NCI-H774 (cell line): ENCODE measurements at places on chromosomes 4 and X.

GRCh38 chrX:48960291-48960690, 2.9 kb upstream of the OTUD5 start:
- DNase-seq, result no peak

DNA sequence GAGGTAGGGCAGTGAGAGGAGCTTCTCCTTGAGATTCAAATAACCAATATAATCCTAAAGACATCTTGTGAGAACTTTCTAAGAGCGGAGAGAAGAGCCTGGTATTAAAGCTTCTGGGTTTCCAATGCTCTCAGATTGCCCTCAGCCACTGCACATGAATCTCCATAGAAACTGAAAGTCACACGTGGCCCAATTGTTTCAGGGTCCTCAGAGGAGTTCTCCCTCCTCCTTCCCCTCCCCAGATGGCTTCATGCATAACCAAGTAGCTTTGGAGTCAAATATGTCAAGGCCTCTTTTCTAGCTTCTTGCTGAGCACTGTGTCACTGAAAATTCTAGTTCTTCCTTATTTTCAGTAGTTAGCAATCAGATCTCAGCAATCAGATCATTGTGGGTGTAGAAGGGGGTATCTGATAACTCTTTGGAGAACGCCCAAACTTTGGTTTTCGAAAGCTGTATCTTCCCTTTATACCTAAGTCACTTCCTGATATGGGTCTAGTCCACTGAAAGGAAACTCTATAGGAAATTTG, 2.2 kb downstream of the BTK start:
- DNase-seq, result no peak

- DNase-seq, result peak; percentile 78
These were observed 64.6 kb downstream of the ANAPC4 start for GRCh38 chr4:25441519-25442117.

DNA sequence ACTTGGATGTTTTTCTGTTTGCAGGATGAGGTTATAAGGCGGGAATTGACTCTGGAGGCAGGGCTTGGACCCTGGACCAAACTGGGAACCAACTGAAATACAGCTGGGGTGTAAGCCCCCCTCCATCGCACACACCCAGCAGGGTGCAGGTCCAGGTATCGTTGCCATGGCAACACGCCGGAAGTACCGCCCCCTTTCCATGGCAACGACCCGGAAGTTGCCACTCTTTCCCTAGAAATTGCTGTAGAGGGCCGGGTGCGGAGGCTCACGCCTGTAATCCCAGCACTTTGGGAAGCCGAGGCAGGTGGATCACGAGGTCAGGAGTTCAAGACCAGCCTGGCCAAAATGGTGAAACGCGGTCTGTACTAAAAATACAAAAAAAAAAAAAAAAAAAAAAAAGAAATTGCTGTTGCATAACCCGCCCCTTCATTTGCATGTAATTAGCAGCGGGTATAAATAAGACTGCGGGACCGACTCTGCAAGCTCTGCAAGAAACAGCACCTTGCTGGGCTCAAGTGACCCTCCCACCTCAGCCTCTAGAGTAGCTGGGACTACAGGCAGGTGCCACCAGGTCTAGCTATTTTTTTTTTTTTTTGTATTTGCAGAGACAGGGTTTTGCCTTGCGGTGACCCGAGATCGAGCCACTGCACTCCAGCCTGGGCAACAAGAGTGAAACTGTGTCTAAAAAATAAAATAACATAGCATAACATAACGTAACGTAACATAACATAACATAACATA, 139.6 kb downstream of the CRLF2 start:
- DNase-seq, result no peak

DNA sequence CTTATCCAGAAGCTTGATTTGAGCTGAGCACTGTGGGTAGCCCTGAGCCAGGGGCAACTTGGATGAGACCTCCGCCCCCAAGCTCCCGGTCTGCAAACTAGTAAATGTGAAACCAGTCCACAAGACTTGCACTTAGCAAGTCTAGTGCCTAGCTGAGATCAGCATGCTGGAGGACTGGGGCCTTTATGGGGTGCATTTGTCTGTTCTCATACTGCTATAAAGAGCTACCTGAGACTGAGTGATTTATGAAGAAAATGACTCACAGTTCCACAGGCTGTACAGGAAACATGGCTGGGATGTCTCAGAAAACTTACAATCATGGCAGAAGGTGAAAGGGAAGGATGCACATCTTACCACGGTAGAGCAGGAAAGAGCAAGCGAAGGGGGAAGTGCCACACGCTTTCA, 42.1 kb upstream of the HOPX start:
- DNase-seq, result no peak

DNA sequence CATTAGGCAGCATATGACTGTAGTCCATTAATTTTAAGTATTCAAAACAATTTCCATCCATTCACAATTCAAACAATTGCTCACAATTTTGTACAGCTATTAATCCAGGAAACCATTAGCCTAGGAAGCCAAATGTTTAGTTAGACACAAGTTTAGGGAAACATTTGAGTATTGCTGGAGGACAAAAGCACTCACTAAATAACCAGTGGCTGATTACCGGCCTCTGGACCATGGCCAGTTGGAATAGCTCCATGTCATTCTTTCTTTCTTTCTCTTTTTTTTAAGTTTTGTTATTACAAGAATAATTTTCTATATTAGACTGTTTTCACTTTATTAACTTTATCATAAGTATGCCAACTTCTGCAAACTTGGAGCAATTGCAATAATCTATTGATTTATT, 31.3 kb downstream of the TRIML2 start:
- no peak for DNase-seq

DNA sequence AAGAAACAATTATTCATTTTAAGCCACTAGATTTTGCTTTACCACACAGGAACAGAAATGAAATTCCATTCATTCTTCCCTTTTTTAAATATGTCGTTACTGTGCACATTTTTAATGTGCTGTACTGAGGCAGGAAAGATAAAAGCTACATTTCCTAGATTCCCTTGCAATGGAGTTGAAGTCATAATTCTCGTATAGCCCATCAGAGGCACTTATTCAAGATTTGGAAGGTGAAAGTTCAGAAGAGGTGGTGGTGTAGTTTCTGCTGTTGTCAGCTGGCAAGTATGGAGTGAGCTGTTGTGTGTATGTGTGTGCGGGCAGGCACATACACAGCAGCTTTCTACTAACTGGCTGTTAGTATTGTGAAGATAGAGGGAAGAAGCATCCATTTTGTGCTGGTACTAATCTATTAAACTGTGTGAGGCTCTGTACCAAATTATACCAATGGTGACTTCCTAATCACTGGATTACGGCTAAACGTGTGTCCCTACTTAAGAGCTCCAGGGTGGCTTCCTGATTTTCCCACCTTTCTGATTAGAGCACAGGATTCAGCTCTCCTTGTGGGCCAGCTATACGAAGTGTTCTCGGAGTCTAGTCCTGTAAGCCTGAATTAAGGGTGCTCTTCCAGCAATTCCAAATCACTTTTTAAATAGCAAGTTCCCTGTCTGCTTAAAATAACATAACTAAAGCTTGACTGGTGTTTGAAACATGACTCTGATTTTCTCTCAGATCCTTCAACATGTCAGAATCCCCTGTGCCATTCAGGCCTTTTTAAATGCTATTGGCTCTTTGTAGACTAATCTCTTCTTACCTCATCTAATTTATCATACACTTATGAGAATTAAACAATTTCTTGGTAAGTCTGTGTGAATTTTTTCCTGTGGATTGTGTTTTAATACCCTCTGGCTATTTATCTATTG, 43.8 kb downstream of the PDS5A start:
- no peak for DNase-seq

- DNase-seq, result no peak
These were observed 560.3 kb downstream of the GRID2 start for GRCh38 chr4:92864096-92864495.

- no peak for DNase-seq
These were observed 26.5 kb downstream of the OTUD4 start for GRCh38 chr4:145153904-145154298.

DNA sequence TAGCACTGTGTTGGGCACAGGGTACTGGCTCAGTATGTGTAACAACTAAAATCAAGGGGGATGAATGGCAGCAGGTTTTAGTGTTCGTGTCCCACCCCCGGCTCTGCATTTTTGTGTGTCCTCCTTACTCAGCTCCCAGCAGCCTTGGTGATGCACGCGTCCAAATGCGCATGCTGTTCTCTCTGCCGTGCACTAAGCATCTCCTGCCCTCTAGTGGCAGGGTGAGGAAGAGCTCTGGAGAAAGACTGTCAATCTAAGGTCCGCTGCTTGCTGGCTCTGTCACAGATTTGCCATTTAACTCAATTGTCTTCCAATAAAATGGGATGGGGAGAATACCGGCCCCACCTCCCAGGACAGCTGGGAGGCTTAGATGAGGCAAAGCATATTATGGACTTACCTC, 61.4 kb downstream of the WFS1 start:
- peak; percentile 5 for DNase-seq

- no peak for DNase-seq
These were observed 176.9 kb downstream of the PDHA2 start for GRCh38 chr4:96016634-96017299.

DNA sequence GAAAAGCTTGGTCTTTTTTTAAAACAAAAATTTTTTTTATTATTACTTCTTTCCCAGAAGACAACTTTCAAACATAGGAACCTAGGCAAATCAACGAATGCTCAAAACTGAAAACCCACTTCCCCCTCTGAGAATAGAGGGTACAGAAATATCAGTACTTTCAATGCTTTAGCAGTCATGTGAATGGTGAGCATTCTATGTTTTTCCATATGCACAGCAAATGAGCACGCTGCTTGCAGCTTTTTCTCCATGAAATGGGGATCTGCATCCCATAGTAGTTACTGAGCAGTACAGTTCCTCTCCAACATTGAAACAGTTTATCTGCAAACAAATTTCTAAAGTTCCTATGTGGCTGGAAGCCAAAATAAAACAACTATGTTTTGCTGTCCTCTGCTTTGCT, 108.4 kb upstream of the BMP2K start:
- DNase-seq, result no peak

- DNase-seq, result peak; percentile 54
These were observed 145.7 kb downstream of the RAPGEF2 start for GRCh38 chr4:159248384-159249178.

GRCh38 chr4:82282875-82283274, 90.9 kb downstream of the HNRNPD start:
- DNase-seq, result no peak

DNA sequence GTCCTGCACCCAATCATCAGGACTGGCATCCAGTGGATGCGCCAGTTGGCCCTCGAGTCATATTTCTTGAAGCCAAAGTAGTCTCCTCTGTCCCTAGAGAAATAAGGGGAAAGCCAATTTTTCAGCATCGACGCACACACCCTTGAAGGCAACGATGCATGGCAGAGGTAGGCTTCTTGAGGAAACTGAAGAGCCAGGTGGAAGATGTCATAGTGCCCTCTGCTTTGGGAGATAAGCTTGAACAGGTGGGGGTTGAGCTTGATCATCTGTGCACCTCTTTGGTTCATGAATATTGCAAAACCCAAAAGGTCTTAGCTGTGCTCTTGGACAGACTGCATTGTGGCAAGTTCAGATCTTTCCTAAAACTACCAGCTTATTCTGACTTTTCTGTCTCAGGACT, 34.6 kb upstream of the WDR1 start:
- DNase-seq, result no peak

GRCh38 chr4:180394312-180394711, 1848.9 kb upstream of the TENM3 start:
- no peak for DNase-seq

DNA sequence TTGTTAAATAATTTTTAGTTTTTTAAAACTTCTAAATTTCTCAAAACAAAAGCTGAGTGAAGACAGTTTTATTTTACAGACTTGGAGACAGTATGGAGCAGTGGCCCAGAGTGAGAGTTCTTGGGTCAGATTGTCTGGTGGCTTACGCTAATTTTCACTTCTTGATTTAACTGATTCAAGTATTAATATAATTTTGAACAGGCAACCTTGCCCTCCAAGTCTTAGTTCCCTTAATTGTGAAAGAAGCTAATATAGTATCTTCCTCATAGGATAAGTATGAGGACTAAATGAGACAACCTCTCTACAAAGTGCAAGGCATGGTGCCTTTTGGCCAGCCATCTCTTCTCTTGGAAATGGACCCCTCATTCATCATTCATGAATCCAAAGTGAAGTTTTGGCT, 25.4 kb downstream of the ATP7A start:
- DNase-seq, result no peak

GRCh38 chr4:66266035-66266434, 595.7 kb upstream of the EPHA5 start:
- no peak for DNase-seq

DNA sequence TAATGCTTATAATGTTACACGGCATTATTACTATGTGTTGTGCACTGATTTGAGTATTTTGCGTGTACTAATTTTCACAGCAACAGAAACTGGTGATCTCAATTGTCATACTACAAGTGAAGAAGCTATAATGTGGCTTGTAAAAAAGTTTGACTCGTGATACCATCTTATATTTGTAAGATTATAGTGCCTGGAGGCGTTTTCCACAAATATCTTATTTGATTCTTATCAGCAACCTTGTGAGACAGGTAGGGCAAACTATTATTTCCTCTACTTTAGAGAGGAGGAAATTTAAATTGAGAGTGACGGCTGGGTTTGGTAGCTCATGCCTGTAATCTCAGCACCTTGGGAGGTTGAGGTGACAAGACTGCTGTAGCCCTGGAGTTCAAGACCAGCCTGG, 4.5 kb downstream of the CUL4B start:
- DNase-seq, result no peak

- DNase-seq, result no peak
These were observed at the start of gene RBMXL3 for GRCh38 chrX:115189110-115189509. TSS of gene RBMXL3 (plus strand) at chrX:115189410. CDS start at chrX:115189442, 32 bp downstream.

DNA sequence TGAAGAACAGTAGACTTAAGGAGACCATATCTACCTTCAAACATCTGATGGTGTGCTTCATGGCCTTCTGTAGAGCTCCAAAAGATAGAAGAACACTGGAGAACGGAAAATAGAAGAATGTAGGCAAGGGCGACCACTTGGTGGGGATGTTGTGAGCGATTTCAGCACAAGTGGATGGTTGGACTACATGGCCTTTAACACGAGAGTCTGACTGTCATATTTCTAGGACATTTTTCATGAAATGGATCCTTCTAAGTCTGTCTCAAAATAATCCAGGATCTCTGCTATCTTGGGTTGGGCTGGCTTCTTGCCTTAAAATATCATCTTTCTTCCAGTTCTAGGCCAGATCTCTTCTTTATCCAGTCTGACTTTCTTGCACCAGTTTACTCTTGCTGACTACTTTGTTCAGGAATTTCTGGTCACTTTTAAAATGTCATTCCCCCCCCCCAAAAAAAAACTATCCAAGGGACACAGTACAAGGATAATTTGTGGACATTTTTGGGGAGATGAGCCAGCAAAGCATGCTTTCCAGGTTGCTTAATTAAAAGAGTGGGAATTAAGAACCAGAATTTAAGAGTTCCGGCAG, 1.2 kb upstream of the MID1IP1 start:
- no peak for DNase-seq

- DNase-seq, result no peak
These were observed 752 bp downstream of the FRAS1 start for GRCh38 chr4:78057600-78058550.

- peak; percentile 82 for DNase-seq
These were observed 2.7 kb downstream of the RASL11B start for GRCh38 chr4:52864793-52865192.

DNA sequence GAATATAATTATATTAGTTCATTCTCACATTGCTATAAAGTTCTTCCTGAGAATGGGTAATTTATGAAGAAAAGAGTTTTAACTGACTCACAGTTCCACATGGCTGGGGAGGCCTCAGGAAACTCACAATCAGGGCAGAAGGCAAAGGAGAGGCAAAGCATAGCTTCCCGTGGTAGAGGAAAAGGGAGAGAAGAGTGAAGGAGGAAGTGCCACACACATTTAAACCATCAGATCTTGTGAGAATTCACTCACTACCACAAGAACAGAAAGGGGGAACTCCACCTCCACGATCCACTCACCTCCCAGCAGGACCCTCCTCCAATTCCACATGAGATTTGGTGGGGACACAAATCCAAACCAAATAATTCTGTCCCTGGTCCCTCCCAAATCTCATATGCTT, 773.4 kb upstream of the INTU start:
- no peak for DNase-seq
